CD4-positive, alpha-beta T cell treated with Interleukin-15 for 1 hour (primary cell): ENCODE measurements at places on chromosomes 6 and 20.

DNA sequence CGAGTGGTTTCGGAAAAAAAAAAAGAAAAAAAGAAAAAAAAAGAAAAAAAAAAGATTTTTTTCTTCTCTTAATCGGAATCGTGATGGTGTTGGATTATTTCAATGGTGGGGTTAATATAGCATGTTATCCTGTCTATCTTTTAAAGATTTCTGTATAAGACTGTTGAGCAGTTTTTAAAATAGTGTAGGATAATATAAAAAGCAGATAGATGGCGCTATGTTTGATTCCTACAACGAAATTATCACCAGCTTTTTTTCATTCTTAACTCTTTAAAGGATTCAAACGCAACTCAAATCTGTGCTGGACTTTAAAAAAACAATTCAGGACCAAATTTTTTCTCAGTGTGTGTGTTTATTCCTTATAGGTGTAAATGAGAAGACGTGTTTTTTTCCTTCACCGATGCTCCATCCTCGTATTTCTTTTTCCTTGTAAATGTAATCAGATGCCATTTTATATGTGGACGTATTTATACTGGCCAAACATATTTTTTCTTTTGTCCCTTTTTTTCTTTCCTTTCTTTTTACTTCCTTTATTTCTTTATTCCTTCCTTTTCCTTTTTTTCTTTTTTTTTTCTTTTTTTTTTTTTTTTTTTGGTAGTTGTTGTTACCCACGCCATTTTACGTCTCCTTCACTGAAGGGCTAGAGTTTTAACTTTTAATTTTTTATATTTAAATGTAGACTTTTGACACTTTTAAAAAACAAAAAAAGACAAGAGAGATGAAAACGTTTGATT, 3.6 kb downstream of the SOX4 start:
- no peak for DNase-seq

GRCh38 chr6:168927026-168927425, 326.6 kb downstream of the THBS2 start:
- no peak for DNase-seq

- DNase-seq = no peak
These were observed 18.8 kb downstream of the HLA-E start for GRCh38 chr6:30507849-30508827.

DNA sequence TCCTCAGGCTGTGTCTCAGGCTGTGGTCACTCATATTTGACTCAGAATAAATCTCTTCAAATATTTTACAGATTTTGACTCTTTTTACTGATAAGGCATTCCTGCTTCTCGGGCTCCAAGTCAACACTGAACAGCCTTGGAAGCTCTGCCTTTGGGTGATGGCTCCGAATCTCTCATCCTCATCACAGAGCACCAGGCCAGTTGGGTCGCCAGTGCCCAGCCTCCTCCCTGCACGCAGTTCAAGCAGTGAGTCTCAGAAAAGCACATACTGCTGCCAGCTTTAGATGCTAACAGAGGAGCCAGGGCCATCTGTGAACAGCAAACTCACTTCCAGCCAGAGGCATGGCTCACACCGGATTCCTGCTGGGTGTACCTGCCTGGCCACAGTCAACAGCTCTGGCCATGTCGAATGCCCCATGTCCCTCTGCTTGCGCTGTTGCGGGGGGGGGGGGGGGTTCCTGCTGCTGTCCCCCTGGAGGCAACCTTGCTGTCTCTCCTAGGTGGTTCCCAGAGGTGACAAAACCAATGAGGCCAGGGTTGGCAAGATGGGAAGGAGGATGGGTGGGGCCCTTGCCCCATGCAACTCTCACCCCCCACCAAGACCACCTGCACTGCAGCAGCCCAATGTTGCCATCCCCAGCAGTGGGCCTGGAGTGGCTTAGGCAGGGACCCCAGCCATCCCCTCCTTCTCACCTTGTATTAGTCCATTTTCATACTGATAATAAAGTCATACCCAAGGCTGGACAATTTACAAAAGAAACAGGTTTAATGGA, 248.8 kb downstream of the ERMARD start:
- no peak for DNase-seq

- DNase-seq = no peak
These were observed 35.7 kb downstream of the SLC22A23 start for GRCh38 chr6:3421143-3421542.

- no peak for DNase-seq
These were observed 719.7 kb upstream of the MARCKS start for GRCh38 chr6:113137426-113137825.

- no peak for DNase-seq
These were observed 96.3 kb downstream of the LYRM2 start for GRCh38 chr6:89542081-89542857.
